HT1080 (cell line): ENCODE measurements at places on chromosomes 2 and 18. TPM values are rescaled to one million over a fixed set of nuclear protein-coding genes. Genes with fewer than 3 reads are reported as not detected.

Gene GREB1L
- 3.0 and 4.1 TPM in 2 replicates for total RNA-seq

Gene ANO7
- 0.53 and 2.4 TPM in 2 replicates for total RNA-seq

GRCh38 chr2:46339676-46340459 is 42.7 kb downstream of the EPAS1 start:
- no peak for DNase-seq

GRCh38 chr2:231612109-231612455 is 19.4 kb downstream of the TEX44 start:
- no peak for DNase-seq

DNA sequence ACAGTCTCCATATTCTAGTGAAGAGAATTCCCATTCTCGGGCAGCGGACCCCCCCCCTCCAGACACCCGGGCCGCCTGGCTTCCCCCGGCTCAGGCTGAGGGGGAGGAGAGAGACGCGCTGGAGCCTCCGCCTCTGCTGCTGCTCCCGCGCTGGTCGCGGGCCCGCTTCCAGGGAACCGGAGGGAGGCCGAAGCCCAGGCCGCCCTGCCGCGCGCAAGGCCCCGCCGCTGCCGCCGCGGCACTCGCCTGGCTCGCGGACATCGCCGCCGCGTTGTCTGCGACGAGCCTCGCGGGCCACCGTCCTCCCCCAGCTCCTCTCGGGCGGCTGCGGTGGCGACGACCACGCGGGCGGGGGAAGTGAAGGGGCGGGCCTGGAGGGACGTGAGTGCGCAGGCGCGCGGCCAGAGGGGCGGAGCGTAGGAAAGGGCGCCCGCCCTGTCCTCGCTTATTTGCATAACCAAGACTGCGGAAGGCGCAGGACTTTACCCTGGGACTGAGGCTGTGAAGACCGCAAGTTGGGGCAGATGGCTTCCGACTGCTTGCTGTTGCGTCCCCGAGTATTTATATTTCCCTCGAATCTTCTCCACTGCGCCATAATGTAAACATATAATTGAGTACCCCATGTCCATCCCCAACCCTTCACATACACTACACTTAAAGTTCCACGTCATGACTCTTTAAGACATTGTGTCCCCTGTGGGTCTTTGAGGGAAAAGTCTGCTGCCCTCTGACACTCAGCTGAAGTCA is at the start of gene ARL5A:
Gene ARL5A (minus strand): TSS at position 279 of the 747 bp plus-strand sequence. CDS start 245 bp downstream, at position 34.
- DNase-seq = peak; percentile 94

Gene SEMA4C
- total RNA-seq = 11.2 and 15.4 TPM in 2 replicates

DNA sequence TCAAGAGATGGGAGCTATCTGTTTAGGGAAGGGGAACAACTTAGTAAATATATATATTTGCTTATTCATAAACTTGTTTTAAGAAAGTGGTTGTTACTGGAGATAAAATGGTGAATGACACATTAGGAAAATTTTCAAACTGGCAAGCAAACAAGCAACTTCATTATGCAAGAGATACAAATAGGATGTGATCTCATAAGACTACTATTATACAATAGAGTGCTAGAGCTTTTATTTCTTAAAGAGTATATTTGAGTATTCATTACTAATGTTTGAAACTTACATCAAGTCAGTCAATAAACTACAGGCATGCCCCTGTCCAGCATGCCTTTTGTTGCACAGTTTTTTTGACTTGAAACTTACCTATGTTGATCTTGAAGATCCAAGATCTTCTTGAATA is 355.2 kb upstream of the KCNJ3 start:
- DNase-seq = no peak

GRCh38 chr18:47981830-47982229 is 51.4 kb upstream of the SMAD2 start:
- DNase-seq = no peak

DNA sequence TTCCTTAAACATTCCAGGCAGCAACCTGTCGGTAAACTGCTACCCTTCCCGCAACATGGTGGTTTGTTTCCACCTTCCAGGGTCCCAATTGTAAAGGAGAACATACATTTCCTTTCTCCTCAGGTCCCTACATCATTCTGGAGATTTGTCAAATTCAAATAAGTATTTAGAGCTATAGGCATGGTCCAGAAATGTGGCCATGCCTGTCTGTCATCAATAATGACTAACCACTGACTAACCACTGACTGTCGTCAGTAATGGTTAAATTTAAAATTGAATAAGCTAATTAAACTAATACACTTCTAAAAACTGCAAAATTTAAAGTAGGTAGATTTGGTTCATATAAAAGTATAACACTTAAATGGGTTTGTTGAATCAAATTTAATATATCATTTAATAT is 984.0 kb upstream of the SLC39A10 start:
- DNase-seq = no peak

DNA sequence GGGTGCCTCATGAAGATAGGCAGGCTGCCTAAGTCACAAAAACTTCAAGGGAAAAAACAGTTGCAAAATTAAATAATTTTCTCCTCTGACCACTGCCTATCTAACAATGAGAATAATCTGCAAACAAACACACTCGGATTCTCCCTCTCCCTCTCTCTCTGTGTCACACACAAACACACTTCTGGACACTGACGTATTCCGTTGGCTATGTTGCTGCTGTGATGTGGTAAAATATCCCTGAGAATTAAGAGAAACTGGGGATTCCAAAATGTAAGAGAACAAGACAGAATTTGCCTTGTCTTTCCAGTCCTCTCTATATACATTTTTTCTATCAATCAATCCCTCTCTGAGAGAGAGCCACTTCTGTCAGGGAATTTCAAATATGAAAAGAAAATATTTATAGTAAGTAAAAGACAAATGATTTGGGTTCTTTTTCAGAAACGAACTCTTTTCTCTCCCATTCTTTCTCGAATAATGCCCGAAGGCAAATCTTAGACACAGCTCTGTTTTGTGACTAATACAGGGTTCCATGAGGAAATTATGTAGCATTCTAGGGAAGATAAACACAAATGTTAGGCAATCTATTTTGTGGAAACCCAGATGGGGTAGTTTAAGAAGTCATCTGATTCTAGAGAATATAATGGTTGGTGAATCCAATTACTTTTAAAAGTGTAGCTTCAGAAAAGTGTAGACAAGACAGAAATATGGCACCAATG is 310.3 kb upstream of the CYP26B1 start:
- DNase-seq = no peak

Gene FBXO48
- total RNA-seq = 0.63 and 0.73 TPM in 2 replicates

Gene LCT
- not detected in 2 replicates for total RNA-seq

Gene ALPP
- not detected in 2 replicates for total RNA-seq

DNA sequence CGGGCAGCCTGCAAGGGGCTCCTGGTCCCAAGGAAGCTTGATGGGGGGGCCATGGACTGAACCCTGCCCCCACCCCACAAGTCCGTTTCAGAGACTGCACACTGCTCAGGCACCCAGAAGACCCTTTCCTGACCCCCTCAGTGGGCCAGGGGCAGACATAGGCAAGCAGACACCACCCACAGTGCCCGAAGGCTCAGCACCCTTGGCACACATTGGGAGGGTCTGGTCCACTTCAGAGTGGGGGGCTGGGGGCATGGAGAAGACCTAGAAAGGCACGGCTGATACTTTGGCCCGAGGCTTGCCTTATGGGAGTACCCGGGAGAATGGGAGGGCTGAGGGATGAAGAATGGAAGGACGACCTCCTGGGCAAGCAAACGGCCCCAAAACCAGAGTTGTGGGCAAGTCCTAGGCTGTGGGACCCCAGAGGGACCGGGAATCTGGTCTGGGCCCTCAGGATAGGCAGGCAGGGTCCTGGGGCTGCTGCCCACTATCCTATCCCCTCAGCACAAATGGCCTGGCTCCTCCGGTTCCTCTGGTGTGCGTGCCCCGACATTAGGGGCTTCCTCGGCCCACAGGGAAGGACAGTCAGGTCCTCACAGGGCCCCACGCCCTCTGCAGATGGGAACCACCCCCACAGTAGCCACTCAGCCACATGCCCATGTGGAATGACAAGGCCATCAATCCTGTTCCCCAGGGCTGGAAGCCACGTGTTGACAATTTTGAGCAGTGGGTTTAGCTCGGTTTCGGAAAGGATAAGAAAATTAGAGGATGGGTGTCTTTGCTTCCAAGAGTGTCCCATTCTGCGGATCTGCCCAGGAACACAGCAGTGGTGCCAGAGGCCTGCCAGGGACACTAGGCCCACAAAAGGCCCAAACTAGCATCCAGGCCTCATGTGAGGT is 15.0 kb upstream of the GPC1 start:
- DNase-seq = no peak

DNA sequence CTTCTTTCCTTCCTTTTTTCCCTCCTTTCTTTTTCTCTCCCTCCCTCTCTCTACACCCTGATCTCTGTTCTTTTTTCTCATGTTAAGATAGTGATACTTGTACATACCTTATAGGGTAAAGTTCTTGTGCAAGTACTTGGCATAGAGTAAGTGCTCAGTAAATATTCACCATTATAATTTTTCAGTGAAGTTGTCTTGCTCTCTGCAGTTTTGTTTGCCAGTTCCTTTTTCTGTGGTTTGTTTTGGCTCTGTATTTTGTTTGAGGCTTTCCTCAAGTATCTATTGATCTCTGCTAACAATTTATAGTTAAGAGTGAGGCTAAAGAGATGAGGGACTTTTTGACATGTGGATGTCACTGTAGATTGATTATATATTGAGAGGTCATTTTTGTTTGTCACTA is 48.0 kb downstream of the MTX2 start:
- no peak for DNase-seq

DNA sequence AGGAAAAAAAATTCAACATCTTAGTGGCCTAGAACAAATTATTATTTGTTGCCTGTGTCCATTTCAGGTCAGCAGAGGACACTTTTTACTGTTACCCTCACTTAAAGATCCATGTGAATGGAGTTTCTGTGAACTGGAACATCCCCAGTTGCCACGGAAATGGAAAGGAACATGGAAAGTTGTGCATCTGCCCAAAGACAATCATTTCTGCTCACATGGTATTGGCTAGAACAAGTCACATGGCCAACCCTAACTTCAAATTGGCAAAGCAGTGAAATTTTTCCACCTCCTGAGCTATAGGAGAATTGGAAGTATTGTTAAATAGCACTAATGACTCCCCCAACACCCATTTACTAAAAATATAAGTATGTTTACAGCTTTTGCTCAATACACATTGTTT is 71.2 kb upstream of the CCBE1 start:
- no peak for DNase-seq

DNA sequence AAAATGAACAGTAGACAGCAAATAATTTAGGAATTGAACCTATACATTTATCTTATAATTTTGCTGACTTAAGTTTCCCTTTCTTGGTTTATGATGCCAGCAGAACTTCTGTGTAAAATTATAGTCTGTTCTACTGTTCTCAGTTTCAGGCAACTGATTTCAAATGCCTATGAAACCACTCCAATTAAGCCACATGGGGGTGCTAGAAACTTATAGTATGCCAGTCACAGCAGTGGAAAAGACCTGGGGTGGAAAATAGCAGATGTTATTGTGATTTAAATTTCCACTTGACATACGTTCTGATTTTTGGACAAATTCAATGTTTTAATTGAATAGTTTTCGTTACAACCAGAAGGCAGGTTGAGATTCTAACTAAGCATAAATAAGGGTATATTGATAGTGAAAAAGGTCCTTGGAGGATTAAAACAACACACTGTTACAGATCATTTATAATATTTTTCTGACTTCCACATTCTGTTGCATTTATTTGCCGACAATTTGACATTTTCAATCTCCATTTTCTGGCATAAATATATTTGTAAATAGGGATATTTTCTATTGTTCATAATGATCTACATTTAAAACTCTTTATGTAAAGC is 61.4 kb downstream of the CPS1 start:
- peak; percentile 33 for DNase-seq
